ENCODE measurements at places on chromosomes 6 and 20. TPM values are rescaled to one million over a fixed set of nuclear protein-coding genes. Genes with fewer than 3 reads are reported as not detected.

OXT gene
- 6.5 TPM for total RNA-seq

AP5S1 gene
- total RNA-seq, result 9.2 TPM

BPIFA1 gene
- total RNA-seq, result not detected

PHACTR3 gene
- 0.42 TPM for total RNA-seq

PDYN gene
- not detected for total RNA-seq

DEFB124 gene
- not detected for total RNA-seq

RHAG gene
- not detected for total RNA-seq

TP53TG5 gene
- total RNA-seq, result not detected

PTPRK gene
- 61.2 TPM for total RNA-seq

MUC22 gene
- total RNA-seq, result not detected

C6orf136 gene
- total RNA-seq, result 2.0 TPM

GLP1R gene
- not detected for total RNA-seq
